ENCODE measurements at places on chromosomes 16 and 17.

GRCh38 chr16:12522334-12522733, 281.4 kb downstream of the CPPED1 start:
- no peak for DNase-seq

DNA sequence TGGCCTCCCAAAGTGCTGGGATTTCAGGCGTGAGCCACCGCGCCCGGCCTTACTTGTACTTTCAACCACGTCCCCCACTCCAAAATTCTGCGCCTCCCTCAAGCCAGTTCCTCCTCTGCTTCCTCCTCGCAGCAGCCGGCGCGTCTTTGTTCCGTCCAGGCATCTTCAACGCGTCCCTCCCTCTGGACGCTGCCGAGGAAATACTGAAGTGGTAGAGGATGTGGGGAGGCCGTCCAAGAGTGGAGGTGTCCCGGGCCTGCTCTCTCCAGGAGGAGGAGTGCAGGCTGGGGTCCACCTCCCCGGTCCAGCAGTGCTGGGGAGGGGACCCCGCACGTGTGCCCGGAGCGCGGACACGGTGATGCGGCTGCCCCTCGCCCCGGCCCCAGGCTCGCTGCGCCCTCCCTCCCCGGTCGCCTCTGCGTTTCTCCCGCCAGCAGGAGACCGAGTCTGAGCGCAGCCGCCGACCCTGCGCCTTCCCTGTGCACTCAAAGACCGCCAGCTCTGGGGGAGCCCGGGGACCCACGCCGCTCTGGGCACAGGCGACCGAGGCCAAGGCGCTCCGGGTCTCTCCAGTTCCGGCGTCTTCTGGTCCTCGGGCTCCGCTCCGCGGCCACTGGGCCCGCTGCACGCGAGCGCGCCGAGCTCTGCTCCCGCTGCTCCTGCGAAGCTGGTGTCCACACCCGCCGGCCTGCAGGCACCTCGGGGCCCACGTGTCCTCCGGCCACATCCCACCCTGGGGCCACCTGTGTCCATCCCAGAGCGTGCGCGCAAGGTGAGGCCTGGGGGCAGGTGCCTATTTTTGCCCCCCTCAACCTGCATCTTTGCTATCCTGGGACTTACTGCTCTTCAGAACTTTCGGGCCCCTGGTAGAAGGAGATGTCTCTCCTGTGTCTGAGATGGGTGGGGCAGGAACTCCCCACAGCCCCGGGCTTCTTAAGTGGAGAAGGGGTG, 31.7 kb downstream of the OSBPL7 start:
- no peak for DNase-seq

GRCh38 chr16:70523743-70524398, at the start of gene SF3B3:
TSS of gene SF3B3 (plus strand) at chr16:70523816. CDS start at chr16:70526657, 2,841 bp downstream.
- no peak for DNase-seq

DNA sequence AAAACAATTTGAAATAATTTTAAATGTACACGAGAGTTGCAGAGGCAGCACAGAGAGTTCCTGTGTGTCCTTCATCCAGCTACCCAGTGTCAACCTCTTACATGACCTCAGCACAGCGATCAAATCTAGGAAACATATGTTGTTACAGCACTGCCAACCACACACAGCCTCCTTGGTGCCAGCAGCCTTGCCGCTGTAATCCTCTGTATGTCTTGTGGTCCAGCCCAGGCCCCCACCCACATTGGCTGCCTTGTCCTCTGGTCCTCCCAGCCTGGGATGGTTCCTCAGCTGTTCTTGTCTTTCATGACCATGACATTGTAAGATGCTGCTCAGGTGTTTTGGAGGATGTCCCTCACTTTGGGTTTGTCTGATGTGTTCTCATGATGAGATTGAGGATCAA, 178.0 kb downstream of the RPTOR start:
- DNase-seq, result no peak

DNA sequence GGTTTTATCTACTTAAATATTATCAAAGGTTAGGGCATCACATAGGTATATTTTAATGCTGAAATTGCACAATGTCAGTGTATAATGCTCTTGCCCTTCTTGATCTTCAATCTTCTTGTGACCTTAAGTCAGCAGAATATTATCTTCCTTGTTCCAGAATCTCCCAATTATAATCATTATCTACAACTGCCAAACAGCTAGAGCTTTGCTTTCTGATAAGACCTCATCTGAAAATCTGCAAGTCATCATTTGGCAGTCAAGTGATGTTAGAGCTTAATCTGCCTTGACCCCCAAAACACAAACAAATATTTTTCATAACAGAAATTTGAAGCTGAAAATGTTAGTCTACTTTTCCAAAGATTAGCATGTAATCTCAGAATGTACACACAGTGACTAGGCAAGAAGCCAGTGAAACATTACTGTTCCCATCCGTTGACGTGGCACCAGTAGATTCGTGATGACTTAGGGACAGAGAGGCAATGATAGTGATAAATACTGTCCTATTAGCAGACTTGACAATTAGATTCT, 19.8 kb downstream of the REXO5 start:
- DNase-seq, result no peak
